ENCODE measurements at places on chromosomes 13 and 19. TPM values are rescaled to one million over a fixed set of nuclear protein-coding genes. Genes with fewer than 3 reads are reported as not detected.

- no peak for DNase-seq
Observed at GRCh38 chr13:71625694-71626093, 241.3 kb downstream of the DACH1 start.

- DNase-seq = no peak
Observed at GRCh38 chr13:84038001-84038400, 155.7 kb upstream of the SLITRK1 start.

DNA sequence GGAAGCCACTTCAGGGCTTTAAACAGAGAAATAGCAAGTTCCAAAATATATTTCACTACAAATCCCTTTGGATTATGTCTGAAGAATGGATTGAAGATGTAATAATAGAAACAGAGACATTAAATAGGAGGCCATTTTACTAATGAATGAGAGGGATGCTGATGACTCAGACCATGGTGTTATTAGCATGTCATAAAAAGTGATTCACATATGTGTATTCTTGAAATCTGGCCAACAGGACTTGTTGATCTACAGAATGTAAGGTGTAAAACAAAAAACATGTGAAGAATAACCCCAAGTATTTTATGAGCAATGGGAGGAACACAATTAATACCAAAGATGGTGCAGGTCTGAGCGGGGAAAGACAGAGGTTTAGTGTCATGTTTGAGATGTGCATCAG, 873.7 kb downstream of the SLITRK5 start:
- DNase-seq = no peak

DNA sequence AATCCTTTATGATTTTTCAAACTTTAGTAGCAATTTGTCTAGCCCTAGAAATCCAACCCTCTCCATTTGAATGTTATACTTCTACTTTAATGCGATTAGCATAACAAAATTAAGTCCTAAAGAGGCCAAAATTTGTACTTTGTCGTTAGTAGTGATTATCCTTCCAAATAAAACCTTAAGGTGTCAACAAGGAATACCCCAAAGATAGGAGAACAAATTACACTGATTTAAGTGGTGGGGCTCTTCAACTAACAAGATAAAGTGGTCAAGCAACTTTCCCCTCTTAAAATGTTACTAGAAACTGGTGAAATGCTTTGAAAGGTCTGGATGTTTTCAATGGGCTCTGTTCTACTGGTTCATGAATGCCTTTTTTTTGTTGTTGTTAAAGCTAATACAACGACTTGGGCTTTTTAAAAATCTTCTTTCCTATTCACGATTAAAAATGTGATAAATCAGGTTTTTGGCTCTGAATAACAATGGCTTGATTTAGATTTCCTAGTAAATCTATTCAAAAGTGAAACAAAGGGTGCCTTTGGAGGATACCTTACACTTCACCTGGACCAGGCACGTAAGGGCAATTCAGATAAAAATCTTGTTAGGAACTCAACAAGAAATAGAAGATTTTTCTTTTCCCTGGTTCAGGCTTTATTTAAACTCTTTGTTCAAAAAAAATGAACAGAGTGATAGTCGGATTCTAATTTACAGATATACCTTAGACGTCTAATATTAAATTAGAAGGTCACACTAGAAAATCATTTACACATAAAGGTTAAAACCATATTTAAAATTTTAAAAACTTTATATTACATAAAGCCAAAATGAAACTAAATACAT, 3.1 kb downstream of the SOX21 start:
- DNase-seq = no peak

- no peak for DNase-seq
Observed at GRCh38 chr19:28217022-28217421, 995.9 kb downstream of the UQCRFS1 start.

- no peak for DNase-seq
Observed at GRCh38 chr19:16899566-16900075, 10.8 kb downstream of the F2RL3 start.

- no peak for DNase-seq
Observed at GRCh38 chr13:40109351-40109844, 453.9 kb downstream of the COG6 start.

DNA sequence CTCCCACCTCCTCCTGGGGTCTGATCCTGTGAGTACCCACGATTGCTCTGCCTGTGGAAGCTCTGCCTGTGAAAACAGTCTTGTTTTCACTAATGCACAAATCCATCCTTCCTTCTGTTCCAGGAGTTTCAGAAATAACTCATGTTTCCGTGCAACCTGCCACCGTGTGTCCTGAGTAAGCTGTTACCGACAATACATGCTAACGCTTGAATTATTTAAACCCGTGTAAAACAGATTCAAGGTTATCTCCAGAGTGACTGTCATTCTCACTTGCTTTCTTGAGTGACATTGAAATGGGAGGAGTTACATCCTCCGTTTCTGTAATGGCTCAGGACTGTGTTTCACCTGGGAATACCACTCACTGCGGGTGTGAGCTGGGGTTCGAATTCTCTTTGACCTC, 24.9 kb downstream of the GPR12 start:
- DNase-seq = no peak

GRCh38 chr13:110377826-110378201, 70.7 kb downstream of the COL4A2 start:
- no peak for DNase-seq

GRCh38 chr19:38252941-38253691, 3.1 kb downstream of the PPP1R14A start:
- DNase-seq = peak; percentile 55

- no peak for DNase-seq
Observed at GRCh38 chr19:10450191-10450852, 30.0 kb downstream of the PDE4A start.

DNA sequence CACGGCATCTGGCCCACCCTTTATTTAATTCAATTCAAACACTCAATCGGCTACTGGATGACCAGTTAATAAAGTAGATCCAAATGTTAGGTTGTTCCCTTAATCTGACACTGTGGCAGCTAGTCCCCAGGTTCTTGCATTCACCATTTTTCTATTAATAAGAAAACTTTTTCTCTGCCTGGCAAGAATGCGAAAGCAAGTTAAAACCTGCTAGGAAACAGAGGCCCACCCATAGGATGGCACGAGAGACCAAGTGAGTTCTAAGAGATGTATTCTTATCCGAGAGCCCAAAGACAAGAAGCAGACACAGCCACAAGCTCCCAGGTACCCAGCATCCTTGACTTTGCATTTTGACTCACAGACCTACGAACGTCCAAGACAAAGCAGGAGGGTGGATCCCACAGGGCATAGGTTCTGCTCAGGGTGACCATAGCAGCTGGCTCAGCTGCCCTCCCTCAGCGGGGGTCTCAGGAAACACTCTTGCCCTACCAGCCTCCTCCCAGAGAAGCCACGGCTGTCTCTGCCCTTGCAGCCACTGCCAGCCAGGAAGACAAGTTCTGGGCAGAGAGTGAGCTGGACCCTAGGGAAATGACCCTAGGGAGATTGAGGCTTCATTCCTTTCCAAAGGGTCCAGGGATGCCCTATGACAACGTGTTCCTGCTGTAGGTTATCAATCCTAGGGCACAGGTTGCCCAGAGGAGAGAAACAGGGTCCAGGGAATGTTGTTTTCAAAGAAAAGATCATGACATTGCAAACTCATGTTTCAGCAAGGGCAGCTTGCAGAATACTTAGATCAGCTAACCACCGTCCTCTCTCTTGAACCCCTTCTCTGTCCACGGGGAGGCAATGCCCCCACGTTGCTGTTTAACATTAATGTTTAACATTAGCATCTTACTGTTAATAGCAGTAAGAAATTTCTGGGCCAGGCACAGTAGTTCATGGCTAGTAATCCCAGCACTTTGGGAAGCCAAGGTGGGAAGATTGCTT, 147.2 kb upstream of the ZNF507 start:
- DNase-seq = no peak

GRCh38 chr13:79904581-79904980, 423.6 kb downstream of the NDFIP2 start:
- no peak for DNase-seq

DNA sequence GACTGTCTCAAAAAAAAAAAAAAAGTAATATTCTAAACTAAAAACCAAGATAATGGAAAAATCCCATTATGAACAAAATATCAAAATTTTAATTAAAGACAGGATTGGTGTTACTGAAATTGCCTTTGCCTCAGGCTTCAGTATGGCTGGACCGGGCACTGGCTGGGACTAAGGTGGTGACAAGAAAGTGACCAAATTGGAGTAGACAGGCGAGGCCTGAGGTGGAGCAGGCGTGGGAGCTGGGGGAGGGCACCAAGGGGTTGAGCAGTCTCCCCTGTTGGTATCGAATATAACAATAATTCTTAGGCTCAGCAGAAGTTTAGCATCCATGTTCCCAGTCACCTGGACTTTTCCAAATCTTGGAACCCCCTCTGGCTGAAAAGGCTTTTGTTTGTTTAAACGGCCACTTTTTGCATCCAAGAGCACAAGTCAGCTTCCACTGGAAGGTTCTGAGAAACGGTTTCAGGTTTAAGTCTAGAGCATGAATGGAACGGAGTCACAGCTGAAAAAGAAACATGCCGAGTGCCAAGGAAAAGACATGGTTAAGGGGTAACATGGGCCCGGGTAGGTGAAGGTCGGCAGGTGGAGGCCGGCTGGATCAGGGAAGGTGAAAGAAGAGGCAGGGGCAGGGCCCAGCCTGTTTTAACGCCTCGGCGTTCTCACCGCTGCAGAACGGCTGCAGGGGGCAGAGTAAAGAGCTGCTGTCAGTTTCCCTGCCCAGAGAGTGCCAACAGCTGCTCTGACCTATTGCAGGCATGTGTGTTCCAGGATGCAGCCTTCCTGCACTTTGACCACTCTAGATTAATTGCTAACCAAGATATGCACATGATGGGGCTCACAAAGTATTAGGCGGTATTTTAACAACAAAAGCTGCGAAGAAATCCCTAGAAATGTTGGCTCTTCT, 104.4 kb downstream of the TM9SF2 start:
- no peak for DNase-seq

DNA sequence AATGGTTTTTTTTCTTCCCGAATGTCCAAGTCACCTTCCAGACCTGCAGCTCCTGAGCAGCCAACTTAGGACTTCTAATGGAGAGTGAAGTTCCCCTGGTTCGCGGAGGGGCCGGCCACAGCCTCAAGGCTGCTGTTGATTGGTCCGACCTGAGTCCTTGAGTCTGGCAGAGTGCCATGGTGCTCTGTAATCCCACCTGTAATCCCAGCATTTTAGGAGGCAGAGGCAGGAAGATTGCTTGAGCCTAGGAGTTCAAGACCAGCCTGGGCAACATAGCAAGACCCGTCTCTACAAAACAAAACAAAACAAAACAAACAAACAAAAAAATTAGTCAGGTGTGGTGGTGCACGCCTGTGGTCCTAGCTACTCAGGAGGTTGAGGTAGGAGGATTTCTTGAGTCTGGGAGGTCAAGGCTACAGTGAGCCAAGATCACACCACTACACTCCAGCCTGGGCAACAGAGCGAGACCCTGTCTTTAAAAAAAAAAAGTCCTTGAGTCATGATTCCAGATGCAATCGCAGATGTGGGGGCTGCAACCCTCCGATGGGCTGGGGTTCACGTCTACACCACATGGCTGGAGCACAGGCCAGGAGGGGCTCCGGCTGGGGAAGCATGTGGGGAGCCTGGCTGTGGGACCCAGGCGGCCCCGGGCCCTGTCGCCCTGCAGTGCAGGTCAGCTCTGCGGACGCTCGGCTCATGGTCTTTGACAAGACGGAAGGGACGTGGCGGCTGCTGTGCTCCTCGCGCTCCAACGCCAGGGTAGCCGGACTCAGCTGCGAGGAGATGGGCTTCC, 17.7 kb downstream of the HPN start:
- no peak for DNase-seq

DNA sequence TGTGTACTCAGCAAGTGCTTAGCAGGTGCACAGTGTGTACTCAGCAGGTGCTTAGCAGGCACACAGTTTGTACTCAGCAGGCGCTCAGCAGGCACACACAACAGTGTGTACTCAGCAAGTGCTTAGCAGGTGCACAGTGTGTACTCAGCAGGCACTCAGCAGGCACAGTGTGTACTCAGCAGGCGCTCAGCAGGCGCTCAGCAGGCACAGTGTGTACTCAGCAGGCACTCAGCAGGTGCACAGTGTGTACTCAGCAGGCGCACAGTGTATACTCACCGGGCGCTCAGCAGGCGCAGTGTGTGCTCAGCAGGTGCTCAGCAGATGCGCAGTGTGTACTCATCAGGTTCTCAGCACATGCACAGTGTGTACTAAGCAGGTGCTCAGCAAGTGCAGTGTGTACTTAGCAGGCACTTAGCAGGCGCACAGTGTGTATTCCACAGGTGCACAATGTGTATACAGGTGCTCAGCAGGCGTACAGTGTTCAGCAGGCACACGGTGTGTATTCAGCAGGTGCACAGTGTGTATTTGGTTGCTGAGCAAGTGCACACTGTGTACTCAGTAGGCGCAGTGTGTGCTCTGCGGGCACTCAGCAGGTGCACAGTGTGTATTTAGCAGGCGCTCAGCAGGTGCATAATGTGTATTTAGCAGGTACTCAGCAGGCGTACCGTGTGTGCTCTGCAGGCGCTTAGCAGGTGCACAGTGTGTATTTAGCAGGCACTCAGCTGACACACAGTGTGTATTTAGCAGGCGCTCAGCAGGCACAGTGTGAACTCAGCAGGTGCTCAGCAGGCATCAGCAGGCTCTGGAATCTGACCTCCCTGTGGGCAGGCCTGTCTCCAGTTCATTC, 15.1 kb downstream of the CRTC1 start:
- DNase-seq = no peak

The CTXN1 gene
- not detected for total RNA-seq

The RASIP1 gene
- total RNA-seq = 12.3 TPM

The FGF21 gene
- total RNA-seq = not detected

The KANK3 gene
- total RNA-seq = 13.0 TPM

The PEAK3 gene
- 3.0 TPM for total RNA-seq
